ENCODE measurements at places on chromosomes 7 and 10.

GRCh38 chr7:47782022-47782421, 166.2 kb downstream of the PKD1L1 start:
- no peak for DNase-seq

DNA sequence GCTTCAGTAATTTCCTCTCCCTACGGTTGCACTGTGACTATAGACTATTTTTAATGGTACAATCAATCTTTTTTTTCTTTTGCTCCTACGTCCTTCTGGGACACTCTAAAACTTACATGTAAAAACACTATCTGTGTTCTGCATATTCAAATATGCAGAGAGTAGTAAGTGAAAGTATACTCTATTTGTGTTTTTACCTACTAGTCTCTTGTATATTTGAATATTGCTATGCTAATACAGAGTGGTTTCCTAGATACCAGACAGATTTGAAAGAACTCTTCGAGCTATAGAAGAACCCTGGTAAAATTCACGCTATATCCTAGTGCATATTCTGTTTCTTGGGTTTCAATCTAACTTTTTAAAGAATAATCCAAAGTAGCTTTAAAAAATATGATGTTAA, 200.8 kb upstream of the LRRN3 start:
- peak; percentile 92 for DNase-seq

- DNase-seq: no peak
These were observed 4.0 kb upstream of the DIP2C start for GRCh38 chr10:693506-693905.

GRCh38 chr7:1806354-1806753, 136.3 kb downstream of the ELFN1 start:
- DNase-seq: no peak

DNA sequence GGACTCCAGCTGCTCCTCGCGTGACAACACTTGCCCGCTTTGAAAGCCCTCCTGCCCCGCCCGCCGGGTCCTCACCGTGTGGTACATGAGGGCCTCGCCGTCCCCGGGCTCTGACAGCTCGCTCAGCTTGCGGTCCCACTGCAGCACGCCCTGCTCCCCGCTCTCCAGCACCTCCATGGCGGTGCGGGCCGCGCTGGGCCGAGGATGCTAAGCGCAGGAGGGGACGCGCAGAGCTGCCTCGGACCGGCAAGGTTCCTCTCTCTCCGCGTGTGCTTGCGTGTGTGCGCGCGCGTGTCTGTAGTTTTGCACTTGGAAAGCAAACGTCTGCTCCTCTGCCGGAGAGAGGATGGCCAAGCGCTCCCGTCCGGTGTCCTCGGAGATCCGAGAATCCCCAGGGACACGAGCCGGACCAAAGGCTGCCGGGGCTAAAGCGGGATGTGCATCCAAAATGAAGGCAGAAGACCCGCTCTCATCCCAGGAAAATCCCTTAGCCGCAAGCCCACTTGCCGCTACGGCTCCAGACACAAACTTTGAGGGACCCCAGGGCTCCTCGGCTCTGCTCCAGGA, at the start of gene CREB3L2:
Gene CREB3L2, minus strand, starts transcription at position 558 of the 567 bp plus-strand sequence. Its CDS starts 381 bp downstream, at position 177.
- DNase-seq: peak; percentile 82

GRCh38 chr7:104089612-104090011, 100.2 kb upstream of the RELN start:
- DNase-seq: no peak

DNA sequence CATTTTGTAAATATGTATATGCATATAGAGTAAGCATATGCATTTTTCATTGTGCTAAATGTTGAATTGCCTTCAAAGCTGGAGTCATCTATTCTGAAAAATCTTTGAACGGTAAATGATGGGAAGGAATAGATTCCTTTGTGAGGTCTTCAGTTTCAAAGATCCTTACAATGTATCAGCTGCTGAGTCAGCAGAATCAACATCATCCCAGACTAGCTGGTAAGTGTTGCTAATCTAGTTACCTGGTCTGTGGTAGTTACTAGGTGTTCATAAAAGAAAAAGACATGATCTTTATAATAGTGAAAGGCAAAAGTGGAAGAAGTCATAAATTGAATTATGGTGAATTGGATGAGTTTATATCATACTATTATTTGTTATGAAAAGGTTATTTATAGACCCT, 10.6 kb upstream of the STAM start:
- no peak for DNase-seq

Data from NCI-H526 treated with DMSO at 0.1 percent for 48 hours (cell line).